ENCODE measurements at places on chromosomes 2 and 18. TPM values are rescaled to one million over a fixed set of nuclear protein-coding genes. Genes with fewer than 3 reads are reported as not detected.

- no peak for DNase-seq
Observed at GRCh38 chr18:79945118-79946042, 6.1 kb downstream of the SLC66A2 start.

GRCh38 chr2:157761520-157761919 lies 114.6 kb downstream of the ACVR1 start:
- no peak for DNase-seq

Gene ANO7
- 0.33 TPM for total RNA-seq

DNA sequence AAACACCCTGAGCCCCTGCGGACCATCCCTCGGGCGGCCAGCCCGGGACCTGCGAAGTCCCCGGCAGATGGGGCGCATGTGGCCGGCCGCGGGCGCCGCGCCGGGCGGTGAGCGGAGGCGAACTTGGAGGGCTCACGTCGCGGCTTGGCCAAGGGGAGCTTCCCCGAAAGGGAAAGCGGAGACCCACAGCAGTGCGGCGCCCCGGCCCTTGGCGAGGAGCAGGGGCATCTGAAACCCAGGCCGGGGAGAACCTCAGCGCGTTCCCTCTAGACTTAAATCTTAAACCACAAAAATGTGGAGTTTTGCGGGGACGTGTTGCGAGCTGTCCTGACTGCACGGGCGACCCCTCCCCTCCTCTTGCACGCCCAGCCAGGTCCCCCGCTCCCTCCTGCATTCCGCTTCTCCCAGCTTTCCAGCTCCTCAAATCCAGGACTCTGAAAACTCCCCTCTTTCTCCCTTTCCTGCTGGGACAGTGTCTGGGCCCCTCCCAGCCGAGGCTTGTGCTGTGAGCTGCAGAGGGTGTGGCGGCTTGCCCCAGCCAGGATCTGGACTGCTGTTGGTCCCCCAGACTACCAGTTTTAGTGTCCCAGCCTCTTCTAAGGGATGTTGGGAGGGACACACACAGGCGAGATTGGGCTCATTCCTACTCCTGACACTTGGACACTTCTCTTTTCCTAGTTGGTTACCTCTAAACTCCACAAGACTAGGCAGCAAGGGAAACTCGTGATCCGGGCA lies 1.3 kb downstream of the FMNL2 start:
- DNase-seq: no peak

DNA sequence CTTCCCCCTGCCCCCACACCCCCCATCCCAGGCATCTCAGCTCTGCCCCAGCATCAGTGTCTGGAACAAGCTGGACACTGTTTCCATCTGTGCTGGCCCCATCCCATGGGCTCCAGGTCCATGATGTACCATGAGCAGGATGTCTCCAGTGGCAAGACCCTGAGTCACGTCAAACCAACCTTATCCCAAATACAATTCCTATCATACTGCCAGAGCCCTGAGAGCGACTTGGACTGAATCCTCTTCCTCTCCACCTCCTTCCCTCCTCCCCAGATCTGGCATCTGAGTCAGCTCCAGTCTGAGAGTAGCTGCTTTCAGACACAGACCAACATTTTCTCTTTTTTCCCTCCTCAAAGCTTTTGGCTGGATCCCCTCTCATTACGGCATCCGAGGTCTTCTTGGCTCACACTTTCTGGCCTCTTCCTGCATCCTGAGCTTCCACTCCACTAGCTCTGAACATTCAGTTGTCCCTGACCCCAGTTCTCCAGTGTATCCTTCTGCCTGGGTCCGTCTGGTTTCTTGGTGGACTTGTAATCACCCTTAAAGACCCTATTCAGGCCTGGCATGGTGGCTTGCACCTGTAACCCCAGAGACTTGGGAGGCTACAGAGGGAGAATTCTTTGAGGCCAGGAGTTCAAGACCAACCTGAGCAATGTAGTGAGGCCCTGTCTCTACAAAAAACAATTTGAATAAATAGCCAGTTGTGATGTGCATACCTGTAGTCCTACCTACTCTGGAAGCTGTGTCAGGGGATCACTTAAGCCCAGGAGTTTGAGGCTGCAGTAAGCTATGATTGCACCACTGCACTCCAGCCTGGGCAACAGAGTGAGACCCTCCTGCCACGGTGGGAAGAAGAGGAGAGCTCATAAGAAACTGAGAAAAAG lies 68.3 kb downstream of the ACKR3 start:
- DNase-seq: no peak

Gene FER1L5
- not detected for total RNA-seq

DNA sequence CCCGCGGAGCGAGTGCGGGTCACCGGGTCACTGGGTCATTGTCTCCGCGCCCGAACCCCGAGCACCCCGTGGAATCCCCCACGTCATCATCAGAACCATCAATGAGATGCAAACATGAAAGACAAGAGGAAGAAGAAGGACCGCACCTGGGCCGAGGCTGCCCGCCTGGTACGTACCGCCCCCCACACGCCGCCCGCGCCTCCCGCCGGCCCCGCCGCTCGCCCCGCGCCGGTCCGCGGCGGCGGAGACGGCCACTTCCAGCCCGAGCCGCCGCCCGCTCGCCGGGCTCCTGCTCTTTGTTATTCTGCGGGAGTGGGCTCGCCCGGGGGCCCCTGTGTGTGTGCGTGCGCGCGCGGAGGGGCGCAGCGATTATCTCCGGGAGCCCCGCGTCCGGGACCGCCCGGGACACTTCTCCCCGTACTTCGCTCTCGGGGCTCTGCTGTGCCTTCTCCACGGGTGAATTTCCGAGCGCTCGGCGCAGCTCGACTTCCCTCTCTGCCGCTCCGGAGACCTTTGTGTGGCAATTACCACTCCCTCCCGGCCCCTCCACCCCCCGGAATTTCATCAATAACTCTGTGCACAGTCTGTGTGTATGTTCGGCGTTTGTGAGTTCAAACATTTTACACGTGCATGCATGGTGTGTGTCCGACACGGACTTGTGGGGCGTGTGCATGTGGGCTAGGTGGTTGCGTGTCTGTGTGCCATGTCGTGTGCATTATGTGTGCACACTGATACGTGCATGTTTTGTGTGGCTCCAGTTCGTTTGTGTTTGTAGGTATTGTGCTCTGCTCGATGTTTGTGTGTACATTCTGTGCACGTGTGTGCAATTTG lies 714 bp downstream of the ASXL3 start:
- DNase-seq: no peak

DNA sequence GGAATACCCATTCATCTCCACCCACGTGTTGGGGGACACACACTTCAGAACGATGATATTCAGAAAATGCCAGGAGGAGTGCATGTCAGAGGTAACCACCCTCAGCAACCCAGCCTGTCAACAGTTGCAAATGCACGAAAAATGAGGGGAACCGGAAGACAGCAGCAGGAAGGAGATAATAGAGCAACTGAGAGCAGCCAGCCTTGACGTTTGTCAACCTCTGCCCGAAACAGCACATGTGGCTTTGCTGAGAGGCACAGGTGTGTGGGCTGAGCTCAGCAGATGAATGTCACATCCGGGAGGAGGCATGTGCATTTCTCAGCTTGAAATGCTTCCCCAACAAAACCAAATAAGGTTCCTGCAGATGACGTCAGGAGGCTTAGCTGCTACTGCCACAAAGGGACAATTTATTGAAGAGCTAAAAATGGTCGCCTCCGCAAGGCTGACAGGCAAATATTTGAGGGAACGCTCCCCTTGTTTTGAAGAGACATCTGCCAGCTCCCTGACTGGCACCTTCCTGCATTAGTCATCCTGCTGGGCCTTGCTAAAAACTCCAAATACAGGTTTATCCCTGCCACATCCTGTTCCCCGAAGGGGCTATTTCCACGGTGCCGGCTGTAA lies 419.0 kb downstream of the NBAS start:
- no peak for DNase-seq

Gene RAD51AP2
- total RNA-seq: 0.25 TPM

Gene POTEC
- not detected for total RNA-seq

- DNase-seq: peak; percentile 19
Observed at GRCh38 chr2:238942726-238943300, 94.9 kb downstream of the TWIST2 start.

DNA sequence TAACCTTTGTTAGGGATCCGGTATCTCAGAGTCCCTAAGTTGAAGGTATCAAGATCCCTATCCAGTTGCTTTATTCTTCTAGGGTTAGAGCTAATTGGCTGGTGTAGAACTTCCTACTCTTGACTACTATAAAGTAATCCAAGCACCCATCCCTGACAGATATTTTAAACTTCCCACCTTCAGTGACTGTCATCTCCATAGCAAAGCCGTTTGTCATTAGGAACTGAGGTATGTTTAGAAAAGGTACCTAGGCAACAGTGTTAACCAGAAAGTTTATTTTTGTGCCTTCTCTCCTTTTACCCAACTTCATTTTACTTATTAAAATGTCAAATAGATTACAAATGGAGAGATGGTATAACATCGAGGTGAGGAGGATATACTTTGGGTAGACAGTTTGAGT lies 4.5 kb downstream of the FAM117B start:
- no peak for DNase-seq

DNA sequence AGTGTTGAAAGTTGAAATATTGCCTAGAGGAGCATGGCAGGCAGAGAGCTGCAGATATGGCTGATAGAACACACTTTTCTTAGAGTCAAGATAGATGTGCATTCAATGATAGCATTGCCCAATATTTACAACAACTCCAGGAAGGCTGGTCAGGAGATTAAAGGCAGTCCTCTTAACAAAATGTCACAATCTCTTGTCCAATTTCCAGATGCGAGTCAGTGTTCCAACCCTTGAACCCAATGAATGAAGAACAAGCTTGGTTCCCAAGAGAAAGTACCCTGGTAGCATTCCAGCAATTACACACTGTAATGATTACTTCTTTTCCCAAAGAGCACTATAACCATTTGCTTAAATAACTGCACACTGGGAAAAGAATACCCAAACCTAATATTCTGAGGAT lies 839.4 kb upstream of the VRK2 start:
- DNase-seq: no peak

Gene GCG
- total RNA-seq: not detected

- no peak for DNase-seq
Observed at GRCh38 chr2:99809259-99809900, 319.6 kb upstream of the REV1 start.

Gene HOXD4
- not detected for total RNA-seq

DNA sequence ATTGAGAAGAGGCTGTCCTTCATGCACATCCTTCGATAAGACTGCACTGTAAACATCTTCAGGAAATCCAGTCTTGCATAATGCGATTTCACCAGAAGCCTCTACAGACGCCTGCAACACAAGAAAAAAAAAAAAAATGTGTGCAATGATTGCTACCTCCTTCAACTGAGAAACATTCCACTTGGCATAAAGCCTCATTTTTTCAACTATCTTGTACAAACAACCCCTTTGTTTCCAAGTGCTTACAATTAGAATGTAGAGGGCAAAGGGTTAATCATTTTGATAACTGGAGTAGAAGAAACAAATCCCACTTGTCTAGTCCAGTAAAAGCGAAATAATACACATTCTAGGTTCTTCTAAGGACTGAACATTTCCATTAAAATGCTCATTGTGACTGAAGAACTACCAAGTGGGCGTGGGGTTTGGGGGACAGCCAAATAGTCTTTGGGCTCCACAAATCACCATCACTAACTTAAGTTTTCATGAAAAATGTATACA lies 29.2 kb downstream of the CDH2 start:
- no peak for DNase-seq

- DNase-seq: no peak
Observed at GRCh38 chr18:57150828-57151227, 3.9 kb downstream of the BOD1L2 start.

DNA sequence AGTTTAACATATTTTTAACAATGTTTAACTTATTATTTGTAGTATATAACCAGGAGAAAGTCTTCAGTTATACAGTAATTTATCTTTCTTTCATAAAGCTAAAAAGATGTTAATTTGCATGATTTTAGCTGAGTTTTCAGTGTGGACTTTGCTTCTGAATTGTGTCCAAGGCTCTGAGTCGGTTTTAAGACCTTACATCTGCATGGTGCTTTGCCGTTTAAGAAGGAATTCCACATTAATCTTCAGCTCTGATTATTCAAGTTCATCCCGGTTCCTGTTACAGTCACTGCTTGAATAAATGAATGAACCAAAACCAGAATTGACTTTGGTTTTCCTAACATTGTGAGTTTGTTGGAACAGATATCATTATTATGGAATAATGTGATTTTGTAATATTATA lies 419.7 kb upstream of the RGPD4 start:
- no peak for DNase-seq

GRCh38 chr2:37263839-37264238 lies 32.4 kb downstream of the NDUFAF7 start:
- DNase-seq: no peak

GRCh38 chr2:189267925-189268579 lies 88.5 kb upstream of the COL5A2 start:
- DNase-seq: no peak

GRCh38 chr2:212943351-212943750 lies 208.1 kb downstream of the IKZF2 start:
- DNase-seq: no peak

- no peak for DNase-seq
Observed at GRCh38 chr2:42788882-42789281, 3.5 kb downstream of the HAAO start.

Gene UNC80
- total RNA-seq: 0.05 TPM

DNA sequence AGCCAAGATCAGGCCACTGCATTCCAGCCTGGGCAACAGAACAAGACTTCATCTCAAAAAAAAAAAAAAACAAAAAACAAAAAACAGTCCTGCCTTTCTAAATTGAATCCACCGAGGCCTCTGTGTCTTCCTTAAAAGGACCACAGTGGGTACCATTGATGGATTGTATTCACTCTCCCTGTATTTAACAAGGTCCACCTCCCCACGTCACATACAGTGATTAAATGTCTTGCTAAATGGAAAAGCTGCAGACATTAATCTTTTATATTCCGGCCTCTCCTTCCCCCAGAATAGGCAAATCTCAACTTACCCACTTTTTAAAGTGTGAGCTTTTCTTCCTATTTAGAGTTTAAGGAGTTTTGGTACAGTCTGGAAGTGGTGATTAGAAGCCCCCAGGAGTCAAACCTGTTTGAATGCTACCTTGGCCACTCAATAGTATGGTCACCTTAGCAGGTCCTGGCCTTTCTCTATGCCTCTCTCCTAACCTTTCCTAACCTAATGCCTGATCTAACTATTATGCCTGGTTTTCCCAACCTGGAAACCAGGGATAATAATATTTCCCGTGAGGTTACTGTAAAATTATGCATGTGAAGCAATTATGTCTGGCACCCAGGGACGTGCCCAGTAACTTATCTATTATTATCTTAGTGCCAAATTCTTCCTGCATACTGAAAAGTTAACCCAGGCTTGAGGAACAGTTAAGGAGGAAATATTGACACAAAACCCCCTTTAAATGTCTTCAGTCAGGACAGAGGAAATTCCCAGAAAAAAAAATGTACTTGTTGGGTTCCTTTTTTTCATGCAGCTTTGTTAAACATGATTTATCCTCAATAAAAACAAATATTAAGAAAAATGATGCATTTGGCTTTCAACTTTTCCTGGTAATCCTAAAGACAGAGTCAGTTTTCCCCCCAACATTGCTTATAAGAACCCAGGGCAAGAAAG lies 3.1 kb downstream of the NFE2L2 start:
- no peak for DNase-seq

DNA sequence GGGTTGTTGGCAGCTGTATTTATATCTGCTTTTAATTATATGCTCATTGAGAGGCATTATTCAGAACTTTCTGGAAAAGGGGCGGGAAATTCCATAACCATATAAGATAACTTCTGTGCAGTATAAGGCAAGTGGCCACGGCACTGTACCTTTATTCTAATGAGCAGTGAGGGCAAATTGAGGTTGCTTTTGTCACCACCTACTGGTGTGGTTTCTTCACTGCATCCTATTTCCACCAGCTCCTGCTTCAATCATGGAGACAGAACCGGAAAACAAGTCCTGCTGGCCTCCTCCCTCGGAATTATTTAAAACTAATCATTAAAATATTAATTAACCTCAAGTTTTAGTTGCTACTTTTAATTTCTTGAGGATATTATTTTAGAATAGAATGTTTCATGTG lies 759.4 kb downstream of the CBLN2 start:
- DNase-seq: no peak

All from liver (tissue), 10 donors.